Daoy (cell line): ENCODE measurements at places on chromosomes 2 and 18.
A peak's percentile ranks its signal among the peaks of the same experiment; 100 is the strongest.

GRCh38 chr2:102350137-102350793 lies 5.3 kb upstream of the IL18R1 start:
- DNase-seq, result no peak

GRCh38 chr2:120379916-120380893 lies 34.3 kb downstream of the INHBB start:
- no peak for DNase-seq

DNA sequence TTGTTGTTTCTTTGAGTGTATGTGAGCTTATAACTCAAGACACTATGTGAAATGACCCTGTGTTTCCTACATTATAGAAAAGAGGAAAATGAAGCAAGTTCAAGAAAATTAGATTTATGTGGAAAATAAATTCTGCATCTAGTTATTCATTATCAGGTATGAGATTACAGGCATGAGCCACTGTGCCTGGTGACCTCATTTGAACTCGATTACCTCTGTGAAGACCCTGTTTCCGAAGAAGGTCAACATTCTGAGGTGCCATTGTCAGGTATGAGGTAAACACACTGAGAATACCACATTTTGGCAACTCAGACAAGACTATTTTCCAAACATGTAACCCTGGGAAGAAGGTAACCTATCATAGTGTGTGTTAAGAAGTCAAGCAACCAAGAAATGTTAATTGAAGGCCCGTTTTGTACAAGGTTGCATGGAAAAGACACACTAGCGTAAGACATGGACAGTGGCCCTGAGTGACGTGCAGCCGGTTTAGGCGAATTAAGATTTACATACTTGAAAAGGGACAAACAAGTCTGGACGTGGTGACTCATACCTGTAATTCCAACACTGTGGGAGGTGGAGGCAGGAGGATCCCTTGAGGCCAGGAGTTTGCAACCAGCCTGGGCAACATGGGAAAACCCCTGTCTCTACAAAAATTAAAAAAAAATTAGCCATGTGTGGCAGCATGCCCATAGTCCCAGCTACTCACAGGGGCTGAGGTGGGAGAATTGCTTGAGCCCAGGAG lies 186.6 kb downstream of the NEDD4L start:
- DNase-seq, result peak; percentile 82

DNA sequence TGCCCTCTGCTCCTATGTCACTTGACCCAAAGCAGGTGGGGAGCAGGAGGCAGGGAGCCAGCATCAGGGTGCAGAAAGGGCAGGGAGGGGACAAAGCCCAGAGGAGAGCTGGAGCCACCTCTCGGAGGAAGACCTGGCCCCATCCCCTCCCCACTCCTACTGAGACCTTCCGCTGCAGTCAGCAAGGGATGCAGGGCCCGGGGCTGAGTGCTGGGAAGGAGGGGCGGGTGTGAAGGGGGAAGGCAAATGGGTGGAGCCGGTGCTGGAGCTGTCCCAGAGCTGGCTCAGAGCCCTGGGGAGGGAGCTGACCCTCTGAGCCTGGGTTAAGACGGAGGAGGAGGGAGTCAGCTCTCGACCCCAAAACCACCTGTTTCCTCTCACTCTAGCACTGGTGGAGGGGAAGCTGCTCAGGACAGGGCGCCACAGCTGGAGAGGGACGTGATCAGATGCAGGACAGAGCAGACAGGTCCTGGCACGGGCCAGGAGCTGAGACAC lies 33.8 kb downstream of the HS1BP3 start:
- DNase-seq, result peak; percentile 47

- no peak for DNase-seq
Observed at GRCh38 chr18:51132256-51132935, 65.1 kb downstream of the MEX3C start.

DNA sequence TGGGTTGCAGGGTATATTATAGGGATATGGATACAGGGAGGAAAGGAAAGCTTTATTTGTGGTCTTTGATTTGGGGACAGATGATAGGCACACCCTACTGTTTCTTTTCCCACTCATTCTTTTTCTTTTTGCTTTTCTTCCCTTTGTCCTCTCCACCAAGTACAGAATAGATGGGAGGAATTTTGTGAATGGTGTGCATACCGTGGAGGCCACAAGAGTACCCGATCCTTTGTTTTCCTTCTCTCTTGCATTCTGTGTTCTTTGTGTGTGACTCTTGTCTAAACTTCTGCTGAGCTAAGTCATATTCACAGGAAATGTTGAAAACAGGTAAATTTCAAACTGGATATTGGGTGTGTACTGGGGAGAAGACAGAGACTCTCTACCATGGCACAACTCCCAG lies 321.4 kb upstream of the SLC8A1 start:
- DNase-seq, result no peak

GRCh38 chr2:42712934-42713333 lies 51.0 kb downstream of the OXER1 start:
- DNase-seq, result no peak

GRCh38 chr2:174902506-174903263 lies 102.5 kb downstream of the CHN1 start:
- DNase-seq, result no peak

- DNase-seq, result no peak
Observed at GRCh38 chr2:109522063-109522374, 91.7 kb downstream of the SEPTIN10 start.

GRCh38 chr2:157744571-157745076 lies 116.0 kb upstream of the ACVR1C start:
- no peak for DNase-seq

DNA sequence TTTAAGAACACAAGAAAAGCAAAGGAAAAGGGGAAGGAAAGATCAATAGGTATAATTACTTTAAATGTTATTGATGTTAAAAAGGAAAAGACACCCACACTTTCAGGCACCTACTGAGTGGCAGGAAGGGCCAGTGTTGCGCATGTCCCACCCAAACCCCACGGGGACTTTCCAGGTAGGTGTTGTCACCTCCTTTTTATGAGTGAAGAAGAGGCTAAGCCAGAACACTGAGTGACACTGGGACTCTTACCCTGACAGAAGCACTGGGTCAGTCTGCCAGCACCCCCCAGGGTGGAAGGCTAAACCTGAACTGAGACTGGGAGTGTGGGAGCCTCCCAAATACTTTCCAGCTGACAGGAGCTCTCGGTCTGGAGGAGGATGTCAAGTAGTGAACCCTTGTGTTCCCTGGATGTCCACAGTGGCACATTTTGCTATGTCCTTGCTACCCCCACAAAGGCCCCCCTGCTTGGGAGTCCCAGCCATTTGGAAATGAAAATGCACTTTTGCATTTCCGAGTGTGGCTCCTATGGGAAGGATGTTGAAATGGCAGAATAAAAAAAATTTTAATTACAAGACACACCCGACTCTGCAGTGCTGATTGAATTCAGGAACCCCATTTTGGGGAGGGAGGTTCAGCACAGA lies 90.9 kb upstream of the SMAD2 start:
- DNase-seq, result no peak

DNA sequence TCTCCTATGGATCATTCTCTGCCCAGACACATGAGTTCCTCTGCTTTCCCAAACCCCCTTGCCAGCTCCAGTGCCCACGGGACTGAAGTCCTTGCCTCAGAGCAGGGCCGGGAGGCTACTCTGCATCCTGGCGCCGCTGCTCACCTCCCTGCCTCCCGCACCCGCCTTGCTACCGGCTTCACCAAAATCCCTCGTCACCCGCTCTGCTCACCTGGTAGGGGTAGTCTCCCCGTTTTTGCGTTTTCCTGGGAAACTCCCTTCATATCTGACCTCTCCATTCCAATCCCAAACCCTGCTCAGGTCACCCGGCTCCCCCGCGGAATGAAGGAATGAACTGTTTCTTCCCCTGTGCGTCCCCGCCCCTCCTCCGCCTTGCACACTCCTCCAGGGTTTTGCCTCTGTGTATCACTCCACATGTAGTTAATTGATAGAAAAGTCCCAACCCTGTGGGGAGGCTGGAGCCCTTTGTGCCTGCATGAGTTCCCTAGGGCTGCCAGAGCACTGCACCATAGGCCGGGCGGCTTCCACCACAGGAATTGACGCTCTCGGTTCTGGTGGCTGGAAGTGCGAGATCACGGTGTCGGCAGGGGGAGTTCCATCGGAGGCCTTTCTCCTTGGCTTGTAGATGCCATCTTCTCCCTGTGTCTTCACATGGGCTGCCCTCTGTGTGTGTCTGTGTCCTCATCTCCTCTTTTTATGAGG lies 2.0 kb upstream of the DGKD start:
- DNase-seq, result no peak

DNA sequence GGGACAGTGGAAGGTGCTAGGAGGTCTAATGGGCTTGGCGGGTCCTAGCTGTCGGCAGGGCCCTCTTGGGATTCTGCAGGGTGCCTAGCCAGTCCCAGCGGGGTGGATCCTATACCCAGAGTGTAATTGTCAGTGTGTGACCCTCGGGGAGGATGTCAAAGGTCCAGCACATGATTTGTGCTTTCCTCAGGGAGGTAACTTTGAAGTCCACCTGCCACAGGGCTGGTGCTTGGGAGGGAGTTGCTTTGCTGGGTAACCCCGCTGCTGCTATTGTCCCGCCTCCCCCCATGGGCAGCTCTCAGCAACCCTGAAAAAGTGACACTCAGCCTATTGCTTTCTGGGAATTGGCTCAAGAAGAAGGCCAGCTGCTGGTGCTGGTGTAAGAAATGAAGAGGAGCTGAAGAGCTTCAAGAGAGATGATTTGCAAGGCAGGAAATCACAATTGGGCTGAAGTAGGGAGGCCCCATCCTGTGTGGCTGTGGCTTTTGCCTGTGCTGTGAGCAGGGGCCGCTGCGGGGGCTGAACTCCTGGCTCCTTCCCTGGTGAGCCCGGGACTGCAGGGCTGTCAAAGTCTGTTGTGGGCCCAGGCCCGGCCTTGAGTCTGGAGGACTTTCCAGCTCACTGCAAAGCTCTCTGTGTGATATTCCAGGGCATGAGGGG lies 36.4 kb downstream of the EMILIN2 start:
- no peak for DNase-seq

DNA sequence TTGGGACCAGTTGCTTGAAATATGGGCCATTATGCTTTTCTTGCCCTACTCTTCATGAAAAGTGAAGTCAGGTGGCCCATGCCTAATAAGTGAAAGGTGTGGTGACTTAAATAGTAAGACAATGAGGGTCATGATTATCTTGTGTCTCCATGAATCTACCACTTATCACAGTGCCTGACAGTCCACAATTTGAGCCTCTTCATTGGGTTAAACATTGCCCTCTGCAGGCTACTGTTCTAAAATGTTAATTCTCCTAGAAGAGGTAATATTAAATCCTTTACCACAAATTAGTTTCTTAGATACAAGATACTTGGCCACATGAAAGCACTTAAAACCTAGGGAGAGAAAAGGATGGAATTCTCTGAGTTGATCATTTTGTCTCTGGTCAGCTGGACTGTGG lies 4.0 kb downstream of the EGR4 start:
- no peak for DNase-seq
